ENCODE measurements at places on chromosomes 1 and 21. TPM values are rescaled to one million over a fixed set of nuclear protein-coding genes. Genes with fewer than 3 reads are reported as not detected.
A peak's percentile ranks its signal among the peaks of the same experiment; 100 is the strongest.

DNA sequence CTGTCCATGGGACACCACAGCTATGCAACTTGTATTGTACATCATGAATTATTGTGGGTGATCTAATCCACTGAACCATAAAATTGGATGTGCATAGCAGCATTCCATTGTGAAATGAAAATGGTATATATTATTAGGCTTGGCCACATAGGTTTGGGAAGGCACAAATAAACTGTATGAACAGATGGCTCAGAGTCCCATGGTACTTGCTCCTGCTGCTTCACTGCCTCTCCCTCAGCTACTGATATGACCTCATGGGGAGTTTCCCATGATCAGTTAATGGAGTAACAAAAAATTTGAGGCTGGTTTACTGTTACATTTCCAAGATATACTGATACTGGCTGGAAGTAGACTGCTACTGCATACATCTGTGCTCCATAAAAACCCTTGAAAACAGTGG lies 152.7 kb upstream of the NEGR1 start:
- no peak overlapping the region for H3K4me3 ChIP-seq
- DNase-seq: no peak
- H3K27ac ChIP-seq: no peak overlapping the region
- H3K27me3 ChIP-seq: no peaks in the 10 kb centered on the region

DNA sequence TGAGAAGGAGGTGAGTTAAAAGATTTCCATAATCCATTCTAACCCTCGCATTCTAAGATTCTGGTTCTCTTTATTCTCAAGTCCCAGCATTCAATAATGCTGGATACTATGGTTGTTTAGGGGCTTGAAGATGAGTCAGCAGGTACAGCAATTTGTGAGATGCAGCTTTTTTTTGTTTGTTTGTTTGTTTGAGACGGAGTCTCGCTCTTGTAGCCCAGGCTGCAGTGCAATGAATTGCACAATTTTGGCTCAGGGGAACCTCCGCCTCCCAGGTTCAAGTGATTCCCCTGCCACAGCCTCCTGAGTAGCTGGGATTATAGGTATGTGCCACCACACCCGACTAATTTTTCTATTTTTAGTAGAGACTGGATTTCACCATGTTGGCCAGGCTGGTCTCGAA lies 23.3 kb downstream of the EIF4G3 start:
- peaks cover 13% of the 10 kb centered on the region for H3K4me1 ChIP-seq
- DNase-seq: no peak
- H3K27ac ChIP-seq: no peak overlapping the region
- H3K4me3 ChIP-seq: no peak overlapping the region
- H3K27me3 ChIP-seq: no peaks in the 10 kb centered on the region

DNA sequence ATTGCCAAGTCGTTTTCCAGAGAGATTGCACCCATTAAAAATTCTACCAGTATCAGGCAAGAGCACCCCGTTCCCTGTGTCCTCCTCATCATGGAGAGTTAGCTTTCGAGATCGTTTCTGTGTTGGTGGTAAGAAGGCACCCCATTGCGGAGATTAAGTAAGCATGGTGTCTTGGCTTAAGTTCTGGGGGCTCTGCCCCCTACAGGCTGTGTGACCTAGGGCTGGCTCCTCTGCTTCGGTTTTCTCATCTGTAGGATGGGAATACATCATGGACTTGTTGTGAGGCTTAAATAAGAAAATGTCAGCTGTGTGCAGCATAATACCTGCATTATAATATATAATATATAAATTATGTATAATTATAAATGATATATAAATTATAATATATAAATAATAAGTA lies 36.8 kb upstream of the TENT5C start:
- H3K4me1 ChIP-seq: peaks cover 40% of the 10 kb centered on the region
- DNase-seq: no peak
- no peak overlapping the region for H3K4me3 ChIP-seq
- no peaks in the 10 kb centered on the region for H3K36me3 ChIP-seq
- peaks cover 6% of the 10 kb centered on the region for H3K27me3 ChIP-seq

DNA sequence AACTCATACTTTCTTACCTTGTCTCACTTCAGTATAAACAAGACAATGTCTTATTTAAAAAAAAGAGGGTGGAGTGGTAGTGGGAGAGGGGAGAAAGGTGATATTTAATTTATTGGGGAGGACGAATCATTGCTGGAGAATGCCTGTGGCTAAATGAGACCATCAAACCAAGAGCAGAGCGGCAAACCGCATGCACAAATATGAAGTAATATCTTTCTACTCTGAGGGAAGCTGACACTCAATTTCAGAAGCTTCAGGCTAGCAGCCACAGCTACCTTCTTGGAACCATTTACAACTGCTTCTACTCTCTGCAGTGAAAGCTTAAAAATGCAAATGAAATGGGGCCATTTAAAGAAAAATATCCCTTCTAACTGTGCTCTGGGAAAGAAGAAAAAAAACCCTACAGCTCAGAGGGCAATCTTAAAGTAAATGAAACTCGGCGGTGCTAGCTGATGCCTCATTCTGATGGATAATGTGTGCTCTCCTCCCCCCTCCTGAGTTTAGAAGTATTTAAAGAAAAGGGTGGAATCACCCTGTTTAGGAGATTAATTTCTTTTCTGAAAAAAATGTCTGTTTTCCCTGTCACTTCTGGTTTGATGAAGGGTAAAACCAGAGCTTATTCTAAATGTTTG lies 178.2 kb upstream of the CAMK1G start:
- no peaks in the 10 kb centered on the region for H3K4me1 ChIP-seq
- no peak for DNase-seq
- no peaks in the 10 kb centered on the region for H3K36me3 ChIP-seq
- no peak overlapping the region for H3K27ac ChIP-seq
- H3K4me3 ChIP-seq: no peak overlapping the region

DNA sequence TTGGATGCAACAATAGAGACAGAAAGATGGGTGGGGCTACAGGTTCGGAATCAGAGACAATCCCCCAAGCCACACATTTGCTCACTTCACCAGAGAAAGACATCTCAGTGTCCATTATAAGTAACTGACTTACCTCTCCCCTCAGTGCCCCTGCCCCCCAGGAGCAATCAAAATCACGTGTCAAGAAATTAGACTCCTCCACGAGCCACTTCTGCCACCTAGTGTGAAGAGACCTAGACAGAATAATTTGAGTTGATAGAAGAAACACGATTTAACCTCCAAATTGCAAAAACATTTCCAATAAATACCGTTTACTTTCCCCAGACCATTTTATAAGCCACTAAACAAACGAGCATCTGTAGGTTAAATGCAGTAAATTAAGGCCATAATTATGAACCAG lies 123.2 kb downstream of the SLC30A10 start:
- H3K27me3 ChIP-seq: no peaks in the 10 kb centered on the region
- H3K27ac ChIP-seq: no peak overlapping the region
- no peaks in the 10 kb centered on the region for H3K36me3 ChIP-seq
- H3K4me3 ChIP-seq: no peak overlapping the region
- H3K4me1 ChIP-seq: no peaks in the 10 kb centered on the region

GRCh38 chr1:236172041-236172579 lies 29.8 kb downstream of the GPR137B start:
- no peak overlapping the region for H3K4me3 ChIP-seq
- no peaks in the 10 kb centered on the region for H3K36me3 ChIP-seq
- no peak for DNase-seq

GRCh38 chr1:54409156-54410142 lies 3.3 kb upstream of the SSBP3 start:
- DNase-seq: peak; percentile 60
- H3K4me3 ChIP-seq: peak overlapping the region; percentile 43
- peaks cover 7% of the 10 kb centered on the region for H3K36me3 ChIP-seq
- no peaks in the 10 kb centered on the region for H3K27me3 ChIP-seq
- peak overlapping the region; percentile 90 for H3K27ac ChIP-seq

DNA sequence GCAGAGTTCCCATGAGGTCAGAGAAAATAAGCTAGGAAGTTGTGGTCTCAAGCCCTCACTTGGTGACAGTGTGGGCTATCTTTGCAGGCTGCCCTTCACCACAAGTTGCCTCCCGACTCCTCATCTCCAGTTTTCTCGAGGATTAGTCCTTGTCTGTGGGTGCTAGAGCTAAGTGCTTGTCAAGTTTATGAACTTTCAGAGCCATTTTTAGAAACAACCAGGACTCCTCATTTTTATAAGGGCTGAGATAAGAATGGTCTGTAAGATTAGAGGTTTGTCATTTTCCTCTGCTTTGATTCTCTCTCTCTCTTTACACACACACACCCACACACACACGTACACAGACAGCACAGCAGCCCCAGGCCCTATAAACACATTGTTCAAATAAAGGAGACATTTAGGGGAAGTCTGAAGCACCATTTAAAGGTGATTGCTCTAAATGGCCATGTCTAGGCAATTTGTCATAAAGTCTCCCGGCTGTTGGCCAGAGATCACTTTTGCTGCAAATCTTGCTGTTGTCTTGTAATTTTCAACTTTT lies 127.2 kb downstream of the LACTBL1 start:
- H3K27me3 ChIP-seq: peaks cover 27% of the 10 kb centered on the region
- no peak for DNase-seq
- H3K36me3 ChIP-seq: no peaks in the 10 kb centered on the region
- H3K4me3 ChIP-seq: no peak overlapping the region
- H3K4me1 ChIP-seq: no peaks in the 10 kb centered on the region

- H3K36me3 ChIP-seq: peaks cover 2% of the 10 kb centered on the region
- H3K27me3 ChIP-seq: no peaks in the 10 kb centered on the region
- H3K27ac ChIP-seq: no peak overlapping the region
- H3K4me1 ChIP-seq: peaks cover 2% of the 10 kb centered on the region
- H3K4me3 ChIP-seq: no peak overlapping the region
- DNase-seq: no peak
Measured at GRCh38 chr1:147526501-147526900, 14.8 kb upstream of the BCL9 start.

GRCh38 chr1:234409328-234409727 lies 36.1 kb downstream of the COA6 start:
- peak overlapping the region; percentile 93 for H3K27ac ChIP-seq
- peak; percentile 56 for DNase-seq
- H3K4me1 ChIP-seq: peaks cover 48% of the 10 kb centered on the region

DNA sequence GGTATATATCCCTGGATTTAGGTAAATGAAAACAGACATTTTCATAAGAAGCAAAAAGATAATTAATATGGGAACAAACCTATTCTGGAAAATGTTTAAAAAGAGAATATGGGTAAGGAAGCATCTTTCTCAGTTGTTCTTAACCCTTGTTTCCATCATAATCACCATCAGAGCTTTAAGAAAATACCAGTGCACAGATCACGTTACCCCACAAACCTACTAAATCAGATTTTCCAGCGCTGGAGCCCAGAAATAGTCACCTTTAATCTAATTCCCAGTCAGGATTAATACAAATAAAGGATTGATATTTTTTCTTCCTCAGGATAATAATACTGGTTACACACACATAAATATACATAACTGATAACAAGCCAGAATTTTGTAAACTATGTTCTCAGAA lies 44.6 kb downstream of the PTPRC start:
- no peaks in the 10 kb centered on the region for H3K27me3 ChIP-seq
- no peak for DNase-seq
- peaks cover 85% of the 10 kb centered on the region for H3K4me1 ChIP-seq

- no peaks in the 10 kb centered on the region for H3K4me1 ChIP-seq
- no peak overlapping the region for H3K4me3 ChIP-seq
- no peaks in the 10 kb centered on the region for H3K27me3 ChIP-seq
- no peak overlapping the region for H3K27ac ChIP-seq
Measured at GRCh38 chr1:219123036-219123435, 50.6 kb upstream of the LYPLAL1 start.

GRCh38 chr21:46247699-46248421 lies 19.3 kb upstream of the LSS start:
- no peak for DNase-seq
- peak overlapping the region; percentile 75 for H3K27ac ChIP-seq
- no peak overlapping the region for H3K4me3 ChIP-seq
- H3K27me3 ChIP-seq: no peaks in the 10 kb centered on the region
- peaks cover 58% of the 10 kb centered on the region for H3K36me3 ChIP-seq
- H3K4me1 ChIP-seq: peaks cover 16% of the 10 kb centered on the region

The KIF17 gene
- not detected for total RNA-seq

The HUNK gene
- 0.17 TPM for total RNA-seq

The MORN1 gene
- 6.7 TPM for total RNA-seq

The OR2T4 gene
- not detected for total RNA-seq

The PLEKHA6 gene
- not detected for total RNA-seq

The CCDC185 gene
- total RNA-seq: not detected

The IL19 gene
- total RNA-seq: not detected

The CD160 gene
- total RNA-seq: not detected

The AMY2A gene
- total RNA-seq: not detected

All from activated CD4-positive, alpha-beta T cell treated with anti-CD3 and anti-CD28 coated beads, Interleukin-2, amount 10 ng/mL, durations not matched to agents 7 days and 5 days (primary cell).